ENCODE measurements at places on chromosomes 16 and 17. TPM values are rescaled to one million over a fixed set of nuclear protein-coding genes. Genes with fewer than 3 reads are reported as not detected.

The MRM3 gene
- total RNA-seq: 32.3 TPM

The GP1BA gene
- not detected for total RNA-seq

The CMTR2 gene
- 46.1 TPM for total RNA-seq

The FBXO39 gene
- 2.9 TPM for total RNA-seq

The ABCC12 gene
- total RNA-seq: not detected

The OSGIN1 gene
- total RNA-seq: 6.1 TPM

The RNF40 gene
- total RNA-seq: 91.9 TPM

The SLFN12 gene
- 61.0 TPM for total RNA-seq

The CSH2 gene
- not detected for total RNA-seq

The PROCA1 gene
- total RNA-seq: 1.3 TPM

The CMTM1 gene
- total RNA-seq: 3.3 TPM

The SLC6A2 gene
- total RNA-seq: not detected

The CMTM4 gene
- total RNA-seq: 16.2 TPM

The KRT31 gene
- total RNA-seq: not detected

The CLEC3A gene
- total RNA-seq: not detected

The RNF112 gene
- total RNA-seq: not detected

The C16orf96 gene
- not detected for total RNA-seq

The TM4SF5 gene
- not detected for total RNA-seq

The WFDC1 gene
- total RNA-seq: not detected

The CACNG1 gene
- total RNA-seq: not detected

The KCNH6 gene
- not detected for total RNA-seq

The UQCRC2 gene
- total RNA-seq: 256 TPM

The NF1 gene
- 53.9 TPM for total RNA-seq

The KCNH4 gene
- total RNA-seq: under 0.01 TPM

The TLCD1 gene
- total RNA-seq: 1.0 TPM

The PRSS53 gene
- 1.1 TPM for total RNA-seq

The MPV17L gene
- total RNA-seq: 0.13 TPM

The ACAP1 gene
- not detected for total RNA-seq

The CDC6 gene
- 53.5 TPM for total RNA-seq

The NTN1 gene
- 0.13 TPM for total RNA-seq

The HSBP1 gene
- 31.8 TPM for total RNA-seq

The TEKT5 gene
- total RNA-seq: not detected

The SDK2 gene
- total RNA-seq: not detected

The LGALS9B gene
- total RNA-seq: not detected

The GAS2L2 gene
- total RNA-seq: not detected

The CD300H gene
- not detected for total RNA-seq

The SPHK1 gene
- total RNA-seq: 131 TPM

The NPTX1 gene
- total RNA-seq: not detected

The NPIPB9 gene
- total RNA-seq: 15.3 TPM

Data from thoracic aorta endothelial cell (primary cell).